Activated naive CD4-positive, alpha-beta T cell treated with Interleukin-2 at 50 U/mL for 16 hours (primary cell): ENCODE measurements at places on chromosomes 11 and 22.

GRCh38 chr22:38549101-38549894 lies 20.7 kb downstream of the DMC1 start:
- no peak for DNase-seq

DNA sequence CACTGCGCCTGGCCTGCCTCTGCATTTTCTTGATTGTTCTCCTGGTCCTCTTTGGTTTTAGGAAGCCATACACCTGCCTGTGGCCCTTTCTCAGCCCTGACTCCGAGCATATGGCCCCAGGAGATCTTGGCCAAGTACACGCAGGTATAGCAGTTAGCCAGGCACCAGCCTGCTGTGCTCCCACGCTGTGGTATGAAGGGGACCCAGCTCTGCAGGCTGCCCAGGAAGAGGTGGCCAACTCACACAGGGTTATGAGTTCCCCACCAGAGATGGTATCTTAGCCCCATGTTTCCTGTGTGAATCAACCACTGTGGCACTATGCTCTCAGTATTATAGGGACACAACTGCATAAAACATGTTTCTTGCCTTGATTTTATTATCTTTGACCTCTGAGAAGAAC lies 31.1 kb downstream of the SGSM3 start:
- peak; percentile 59 for DNase-seq

DNA sequence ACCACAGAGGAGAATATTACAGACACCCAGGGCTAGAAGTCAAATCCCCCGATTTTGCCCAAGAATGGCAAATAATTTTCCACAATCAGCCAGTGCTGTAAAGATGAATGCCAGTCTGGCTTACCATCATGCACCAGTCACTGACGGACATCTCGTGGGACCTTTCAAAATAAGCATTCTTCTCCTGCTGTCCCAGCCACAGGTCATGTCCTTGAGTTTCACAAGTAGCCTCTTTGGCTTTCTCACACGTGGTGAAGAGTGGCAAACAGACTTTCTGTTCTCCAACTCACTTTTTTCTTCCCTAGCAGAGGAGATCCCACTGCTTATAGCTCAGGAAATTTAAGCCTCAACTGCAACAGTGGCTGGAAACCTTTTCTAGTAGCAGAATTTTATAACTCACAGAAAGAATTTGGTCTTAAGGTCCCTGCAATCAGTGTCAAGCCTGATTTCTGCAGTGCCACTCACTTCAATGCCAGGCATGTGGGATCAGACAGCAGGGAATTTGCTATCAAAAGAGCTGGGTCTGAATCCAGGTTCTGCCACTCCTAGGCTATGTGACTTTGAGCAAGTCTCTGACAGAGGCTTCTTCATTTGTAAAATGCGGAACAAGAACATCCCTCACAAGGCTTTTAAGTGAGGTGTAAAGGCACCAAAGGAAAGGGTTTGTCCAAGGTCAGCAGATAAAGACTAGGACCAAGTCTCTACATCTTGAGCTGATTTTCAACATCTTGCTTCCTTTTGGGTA lies 3.6 kb downstream of the PIK3IP1 start:
- DNase-seq, result no peak

DNA sequence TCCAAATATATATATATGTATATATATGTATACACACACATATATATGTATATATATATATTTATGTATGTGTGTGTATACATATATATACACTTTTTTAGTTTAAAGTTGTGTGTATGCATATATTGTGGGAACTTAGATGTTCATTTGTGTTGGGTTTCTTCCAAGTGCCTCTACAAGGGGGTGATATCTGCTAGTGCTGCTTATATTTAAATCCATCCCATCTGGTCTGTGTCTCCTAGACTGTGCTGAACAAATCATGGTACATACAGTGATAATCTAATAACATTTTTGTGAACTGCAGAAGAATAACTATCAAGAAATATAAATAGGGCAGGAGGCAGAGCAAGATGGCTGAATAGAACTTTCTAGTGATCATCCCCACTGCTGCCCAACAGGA lies 696.4 kb downstream of the LRRC4C start:
- DNase-seq, result no peak

GRCh38 chr22:42693055-42693762 lies 27.5 kb downstream of the A4GALT start:
- no peak for DNase-seq

DNA sequence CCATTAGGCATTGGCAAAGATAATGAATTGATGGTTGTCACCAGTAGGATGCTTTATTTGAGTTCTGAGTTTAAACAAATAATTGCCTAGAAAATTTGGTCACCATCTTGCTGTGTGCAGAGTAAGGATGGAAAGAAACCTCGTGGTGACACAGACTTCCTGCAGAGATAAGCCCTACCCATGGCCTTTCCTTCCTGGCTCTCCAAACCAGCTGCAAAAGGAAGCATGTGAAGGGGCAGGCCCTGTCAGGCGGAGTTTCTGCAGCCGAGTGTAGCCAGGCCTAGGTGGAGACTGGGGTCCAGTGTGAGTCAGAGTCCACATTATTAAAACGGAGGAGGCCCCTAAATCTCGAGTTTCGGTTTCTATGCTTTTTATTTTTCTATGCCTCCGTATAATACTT lies 83.1 kb upstream of the ADSL start:
- no peak for DNase-seq

GRCh38 chr22:19636696-19637407 lies 77.5 kb upstream of the SEPTIN5 start:
- no peak for DNase-seq

- DNase-seq, result no peak
Observed at GRCh38 chr11:15638386-15638787, 523.7 kb downstream of the INSC start.

GRCh38 chr11:76624500-76625379 lies 45.8 kb downstream of the LRRC32 start:
- no peak for DNase-seq

- no peak for DNase-seq
Observed at GRCh38 chr22:49566141-49566541, 261.5 kb downstream of the BRD1 start.

- DNase-seq, result no peak
Observed at GRCh38 chr11:3712274-3712673, 41.1 kb upstream of the CHRNA10 start.

- no peak for DNase-seq
Observed at GRCh38 chr11:114133548-114134329, 74.2 kb downstream of the ZBTB16 start.

DNA sequence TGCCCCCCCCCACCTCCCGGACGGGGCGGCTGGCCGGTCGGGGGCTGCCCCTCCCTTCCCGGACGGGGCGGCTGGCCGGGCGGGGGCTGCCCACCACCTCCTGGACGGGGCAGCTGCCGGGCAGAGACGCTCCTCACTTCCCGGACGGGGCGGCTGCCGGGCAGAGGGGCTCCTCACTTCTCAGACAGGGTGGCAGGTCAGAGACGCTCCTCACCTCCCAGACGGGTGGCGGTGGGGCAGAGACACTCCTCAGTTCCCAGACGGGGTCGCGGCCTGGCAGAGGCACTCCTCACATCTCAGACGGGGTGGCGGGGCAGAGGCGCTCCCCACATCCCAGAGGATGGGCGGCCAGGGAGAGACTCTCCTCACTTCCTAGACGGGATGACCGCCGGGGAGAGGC lies 24.0 kb downstream of the RNF185 start:
- DNase-seq, result no peak

GRCh38 chr11:46335890-46336562 lies 11.2 kb upstream of the DGKZ start:
- no peak for DNase-seq

GRCh38 chr11:85922367-85922766 lies 67.2 kb downstream of the CCDC83 start:
- no peak for DNase-seq

DNA sequence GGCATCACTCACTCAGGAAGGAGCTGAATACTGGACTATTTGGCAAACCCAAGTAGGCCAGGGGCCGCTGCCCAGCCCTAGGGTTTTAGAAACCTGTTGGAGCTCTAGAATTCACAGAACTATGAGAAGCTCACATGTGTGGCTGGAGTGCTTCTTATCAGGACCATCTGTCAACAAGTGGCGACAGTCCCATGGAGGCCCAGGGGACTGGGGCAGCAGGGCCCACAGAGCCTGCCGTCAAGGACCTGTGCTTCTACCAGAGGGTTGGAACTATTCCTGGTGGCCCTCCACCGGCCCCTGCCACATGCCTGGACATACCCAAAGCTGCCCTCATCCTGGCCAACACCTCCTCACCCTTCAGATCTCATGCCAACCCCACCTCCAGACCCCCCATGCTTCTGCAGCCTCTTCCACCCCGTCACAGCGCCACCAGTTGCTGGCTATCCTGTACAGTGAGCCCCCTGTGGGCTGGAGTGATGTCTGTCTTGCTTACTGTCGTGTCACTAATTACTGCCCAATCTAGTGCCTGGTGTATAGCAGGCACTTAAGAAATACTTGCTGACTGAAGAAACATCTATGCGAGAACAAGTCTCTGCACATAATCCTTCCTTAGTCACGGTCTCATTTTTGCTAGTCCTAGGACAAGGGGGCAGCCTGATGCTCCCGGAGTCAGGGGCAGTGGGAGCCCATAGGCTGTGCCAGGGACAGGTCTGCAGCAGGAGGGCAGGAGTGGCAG lies 27.2 kb upstream of the RASL10A start:
- no peak for DNase-seq

DNA sequence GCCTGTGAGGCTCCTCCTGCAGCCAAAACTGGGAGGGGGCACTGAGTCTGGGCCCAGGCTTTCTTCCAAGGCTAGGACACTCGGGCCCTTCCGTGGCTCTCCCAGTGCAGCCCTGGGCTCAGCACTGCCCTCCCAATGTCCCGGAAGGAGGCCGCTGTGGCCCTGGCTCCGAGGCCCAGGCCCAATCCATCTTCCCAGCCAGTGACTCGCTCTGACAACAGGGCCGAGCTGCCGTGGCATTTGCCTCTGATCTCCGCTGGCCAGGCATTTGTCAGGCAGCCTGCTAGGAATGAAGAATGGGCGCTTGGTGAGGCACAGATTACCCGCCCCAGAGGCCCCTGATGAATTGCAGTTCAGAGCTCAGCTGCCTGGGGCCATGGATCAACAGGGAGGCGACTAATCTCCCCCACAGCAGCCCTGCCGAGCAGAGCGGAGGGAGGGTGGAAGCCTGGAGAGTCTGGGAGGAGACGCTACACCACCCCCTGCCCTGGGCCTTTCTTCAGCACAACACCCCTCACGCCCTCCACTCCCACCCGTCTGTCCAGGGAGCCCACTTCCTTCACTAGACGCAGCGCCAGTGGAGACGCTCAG lies 8.3 kb downstream of the FXYD2 start:
- no peak for DNase-seq

DNA sequence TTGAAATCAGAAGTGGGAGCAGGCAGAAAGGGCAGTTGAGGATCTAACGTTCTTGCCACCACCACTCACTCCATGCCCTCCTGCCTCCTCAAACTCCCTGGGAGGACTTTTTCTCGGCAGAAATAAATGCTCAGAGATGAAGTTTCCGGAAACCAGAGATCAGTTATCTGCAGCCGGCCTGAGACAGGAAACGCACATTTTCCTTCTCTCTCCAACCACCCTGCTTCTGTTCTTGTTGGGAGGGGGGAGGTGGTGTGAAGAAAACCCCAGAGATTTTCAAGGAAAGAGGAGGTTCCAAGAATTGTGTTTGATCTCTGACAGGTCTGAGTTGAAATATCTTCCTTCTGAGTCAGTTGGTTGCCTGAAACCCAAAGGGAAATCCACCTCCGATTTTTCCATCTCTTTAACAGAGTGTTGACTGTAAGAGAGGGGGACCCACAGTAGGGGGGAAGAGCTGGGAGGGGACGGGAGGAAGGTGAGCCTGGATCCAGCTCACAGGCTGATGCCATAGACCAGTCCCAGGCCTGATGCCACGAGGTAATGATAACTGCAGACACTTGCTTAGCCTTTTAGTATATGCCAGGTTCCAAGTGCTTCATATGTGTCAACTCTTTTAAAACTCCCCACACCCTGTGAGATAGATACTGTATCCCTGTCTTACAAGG lies 100.8 kb downstream of the TRAF6 start:
- DNase-seq, result peak; percentile 43

DNA sequence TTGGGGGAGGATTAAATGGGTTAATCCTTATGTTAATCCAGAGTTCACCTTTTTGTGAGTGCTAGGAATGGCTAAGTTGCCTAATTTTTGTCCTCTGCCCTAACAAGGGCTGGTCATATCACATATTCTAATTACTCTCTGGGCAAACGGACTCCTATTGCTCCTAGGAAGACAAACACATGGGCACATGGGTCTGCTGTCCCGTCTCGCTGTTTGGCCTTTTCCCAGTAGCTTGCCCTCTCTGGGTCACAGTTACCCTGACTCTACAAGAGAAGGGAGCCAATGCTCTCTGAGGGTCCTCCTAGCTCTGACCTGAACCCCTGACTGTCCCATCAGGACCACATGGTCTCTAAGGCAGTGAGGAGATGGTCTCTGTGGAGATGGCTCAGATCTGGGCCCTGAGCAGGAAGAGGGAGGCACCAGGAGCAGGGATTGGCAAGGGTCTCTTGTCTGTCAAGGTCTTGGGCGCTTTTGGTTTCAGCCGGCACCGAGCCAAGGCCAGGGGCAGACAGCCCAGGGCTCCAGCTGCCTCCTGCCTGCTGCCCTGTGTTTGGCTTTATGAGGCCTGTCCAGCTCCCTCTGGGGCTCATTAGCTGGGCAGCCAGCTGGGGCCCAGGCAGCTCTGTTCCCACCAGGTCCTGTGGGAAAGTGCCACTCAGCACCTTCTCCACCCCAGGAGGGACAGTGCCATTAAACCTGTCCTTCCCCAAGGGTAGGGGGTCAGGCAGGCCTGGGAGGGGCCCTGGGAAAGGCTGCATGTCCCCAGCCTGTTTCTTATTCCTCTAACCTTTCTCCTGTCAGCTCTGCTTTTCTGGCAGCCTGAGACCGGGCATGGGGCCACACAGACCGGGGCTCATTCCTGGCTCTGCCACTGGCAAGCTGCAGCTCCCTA lies 559.9 kb downstream of the MN1 start:
- no peak for DNase-seq

- no peak for DNase-seq
Observed at GRCh38 chr11:80899381-80899780, 1458.6 kb upstream of the TENM4 start.

DNA sequence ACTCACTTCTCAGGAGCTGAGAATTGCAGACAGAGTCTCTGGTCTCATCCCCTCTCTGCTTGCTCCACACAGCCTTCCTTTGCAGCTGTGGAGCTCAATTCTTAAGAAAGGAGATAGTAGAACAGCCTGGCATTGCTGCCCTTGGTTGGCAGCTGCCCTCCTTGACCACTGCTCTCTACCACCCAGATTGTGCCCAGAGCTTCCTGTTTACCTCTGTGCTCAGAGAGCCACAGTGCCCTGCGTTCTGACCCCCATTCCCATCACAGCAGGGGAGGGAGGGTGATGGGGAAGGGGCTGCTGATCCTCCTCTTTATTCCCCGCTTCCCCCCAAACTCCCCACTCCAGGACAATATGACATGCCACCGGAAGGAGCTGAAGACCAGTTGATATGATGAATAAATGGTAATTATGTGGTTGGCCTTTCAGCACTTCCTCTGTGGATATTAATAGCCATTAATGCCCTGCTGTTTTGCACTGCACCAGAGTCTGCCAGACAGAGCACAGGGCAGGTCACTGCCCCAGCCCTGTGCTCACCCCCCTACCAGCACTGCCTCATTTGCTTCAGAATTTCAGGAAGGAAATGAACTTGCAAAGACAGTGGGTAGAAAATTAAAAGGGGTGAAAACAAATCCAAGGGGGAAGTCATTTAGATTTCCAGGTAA lies 426.8 kb upstream of the CADM1 start:
- no peak for DNase-seq
